ENCODE measurements at places on chromosomes 16 and 17. TPM values are rescaled to one million over a fixed set of nuclear protein-coding genes. Genes with fewer than 3 reads are reported as not detected.

KRT33B gene
- not detected for polyA plus RNA-seq

GP1BA gene
- polyA plus RNA-seq = not detected

TMEM11 gene
- 24.6 TPM for polyA plus RNA-seq

GINS2 gene
- polyA plus RNA-seq = 6.1 TPM

SIAH1 gene
- 91.3 TPM for polyA plus RNA-seq

TPPP3 gene
- 2.7 TPM for polyA plus RNA-seq

MYCBPAP gene
- 0.35 TPM for polyA plus RNA-seq

ALOX12B gene
- 0.31 TPM for polyA plus RNA-seq

ABI3 gene
- not detected for polyA plus RNA-seq

CTRB2 gene
- not detected for polyA plus RNA-seq

WNT9B gene
- not detected for polyA plus RNA-seq

UMOD gene
- not detected for polyA plus RNA-seq

AANAT gene
- not detected for polyA plus RNA-seq

CLEC18A gene
- polyA plus RNA-seq = 2.0 TPM

MILR1 gene
- not detected for polyA plus RNA-seq

VWA3A gene
- 0.96 TPM for polyA plus RNA-seq

EARS2 gene
- 45.7 TPM for polyA plus RNA-seq

HS3ST3A1 gene
- polyA plus RNA-seq = not detected
